Non-pigmented ciliary epithelial cell (primary cell): ENCODE measurements at places on chromosomes 2 and 18.

DNA sequence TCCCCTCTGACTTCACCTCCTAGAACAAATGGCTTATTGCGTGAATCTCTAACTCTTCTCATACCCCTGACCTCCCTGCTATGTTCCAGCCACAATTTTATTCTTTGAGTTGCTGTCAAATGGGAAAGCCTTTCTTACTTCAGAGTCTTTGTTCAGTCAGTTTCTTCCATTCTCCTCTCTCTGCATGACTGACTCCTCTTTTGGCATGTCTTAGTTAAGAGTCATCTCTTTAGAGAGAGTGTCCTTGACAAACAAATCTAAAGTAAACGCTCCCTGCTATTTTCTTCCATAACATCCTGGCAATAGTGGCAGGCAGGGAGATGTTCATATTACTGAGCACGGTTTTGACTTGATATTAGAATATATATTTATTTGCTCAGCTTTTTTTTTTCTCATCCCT, 170.7 kb upstream of the ERBB4 start:
- no peak for DNase-seq

DNA sequence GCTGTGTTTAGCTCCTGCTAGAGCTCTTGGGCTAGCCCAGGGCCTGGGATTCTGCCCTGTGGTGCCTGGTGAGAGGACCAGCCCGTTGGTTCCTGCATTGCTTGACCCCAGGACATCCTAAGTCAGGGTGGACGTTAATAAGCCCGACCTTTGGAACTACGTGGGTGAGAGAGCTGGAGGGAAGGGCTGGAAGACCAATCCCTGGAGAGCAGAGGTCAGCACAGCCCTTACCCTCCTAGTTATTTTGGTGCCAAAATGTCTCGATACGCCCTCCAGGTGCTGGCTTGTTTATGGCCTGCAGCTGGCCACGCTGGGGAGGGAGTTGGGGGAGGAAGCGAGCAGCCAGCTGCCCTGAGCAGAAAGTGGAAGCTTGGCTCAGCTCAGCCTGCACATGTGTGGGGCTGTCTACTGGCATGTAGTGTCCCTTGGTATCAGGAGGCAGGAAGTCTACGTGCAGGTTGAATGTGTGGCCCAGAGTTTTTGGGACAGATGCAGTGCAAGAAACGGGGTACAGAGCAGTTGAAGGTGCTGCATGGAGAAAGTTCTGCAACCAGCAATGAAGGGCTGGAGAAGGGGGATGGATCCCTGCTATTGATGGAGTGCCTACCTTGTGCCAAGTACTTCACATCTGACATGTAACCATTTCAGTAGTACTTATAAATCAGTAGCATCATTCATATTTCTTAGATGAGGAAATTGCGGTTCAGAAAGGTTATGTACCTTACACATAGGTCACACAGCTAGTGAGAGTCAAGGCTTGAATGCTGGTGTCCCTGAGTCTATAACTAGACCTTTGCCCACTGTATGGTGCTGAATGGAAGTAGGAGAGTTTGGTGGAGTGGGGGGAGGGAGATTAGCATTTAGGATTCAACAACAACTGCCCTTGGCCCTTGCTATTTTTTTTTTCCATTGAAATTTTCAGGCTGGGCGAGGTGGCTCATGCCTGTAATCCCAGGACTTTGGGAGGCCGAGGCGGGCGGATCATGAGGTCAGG, 5.0 kb upstream of the DGKD start:
- DNase-seq, result no peak

DNA sequence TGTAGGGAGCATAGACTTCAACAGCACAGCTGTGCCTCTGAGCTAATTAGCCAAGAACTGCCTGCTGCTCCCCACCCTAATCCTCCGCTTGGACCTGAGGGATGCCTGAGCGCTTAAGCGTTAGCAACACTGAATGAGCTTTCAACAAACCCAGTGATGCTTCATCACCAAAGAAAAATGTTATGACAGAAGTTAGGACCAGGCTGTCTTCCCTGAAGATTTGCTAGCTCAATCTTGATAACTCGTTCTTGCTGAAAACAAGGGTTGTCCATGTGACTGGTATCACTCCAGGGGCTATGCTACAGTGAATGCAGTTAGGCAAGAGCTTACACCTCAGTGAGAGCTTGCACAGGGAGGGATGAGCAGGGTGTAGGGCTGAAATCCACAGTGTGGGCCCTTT, 190.7 kb upstream of the SIX2 start:
- DNase-seq, result no peak

DNA sequence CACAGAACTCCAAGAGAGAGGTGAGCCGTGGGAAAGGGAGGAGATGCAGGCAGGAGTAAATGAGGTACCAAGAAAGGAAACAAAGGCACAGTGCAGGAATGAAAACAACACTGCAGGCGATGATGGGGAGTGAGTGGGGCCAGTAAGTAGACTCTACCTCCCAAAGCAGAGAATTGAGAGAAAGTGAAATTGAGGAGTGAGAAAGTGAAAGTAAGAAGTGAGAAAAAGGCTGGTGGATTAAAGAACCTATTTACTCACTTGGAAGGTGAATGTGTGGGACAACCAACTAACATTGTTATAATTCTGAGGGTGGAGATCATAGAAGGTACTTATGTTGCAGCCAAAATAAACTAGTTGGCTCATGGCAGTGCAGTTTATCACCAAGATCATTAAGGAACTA, 193.1 kb upstream of the TMEM200C start:
- no peak for DNase-seq

- no peak for DNase-seq
Measured at GRCh38 chr2:120746144-120746543, 10.5 kb downstream of the GLI2 start.

- no peak for DNase-seq
Measured at GRCh38 chr18:26458526-26459232, 89.7 kb downstream of the KCTD1 start.

DNA sequence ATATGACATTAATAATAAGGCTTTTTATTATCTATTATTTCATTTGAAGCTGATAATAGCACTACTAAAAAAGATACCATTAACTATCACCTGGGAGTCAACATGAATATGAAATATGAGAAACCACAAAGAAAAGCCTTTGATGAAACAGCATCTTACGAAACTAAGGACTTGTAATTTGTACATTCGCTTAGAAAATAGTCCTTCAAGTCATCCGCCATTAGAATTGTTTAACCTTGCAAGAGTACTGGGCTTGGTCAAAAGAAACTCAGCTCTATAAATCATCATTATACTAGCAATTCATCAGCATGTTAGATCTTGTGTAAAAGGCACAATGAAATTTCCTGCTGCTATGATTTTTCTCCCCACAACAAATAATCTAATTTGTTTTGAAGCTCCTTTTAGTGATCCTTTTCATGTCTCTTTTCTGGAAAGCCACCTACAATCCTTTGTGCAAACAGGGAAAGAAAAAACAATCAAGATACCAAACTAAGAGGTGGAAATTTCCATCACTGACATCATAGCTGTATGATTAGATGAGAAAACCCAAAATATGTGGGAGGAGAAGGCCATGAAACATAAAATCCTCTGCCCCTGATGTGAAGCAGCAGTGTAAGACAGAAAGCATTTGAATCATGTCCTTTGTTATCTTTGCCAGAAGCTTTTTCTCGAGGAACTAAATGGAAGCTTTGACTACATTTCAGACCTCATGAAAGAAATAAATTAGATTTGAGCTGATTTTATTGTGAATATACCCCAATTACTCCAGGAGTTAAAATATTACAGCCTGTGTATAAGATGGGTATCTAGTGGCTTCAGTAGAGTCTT, 31.2 kb downstream of the SCN9A start:
- DNase-seq, result peak; percentile 63

DNA sequence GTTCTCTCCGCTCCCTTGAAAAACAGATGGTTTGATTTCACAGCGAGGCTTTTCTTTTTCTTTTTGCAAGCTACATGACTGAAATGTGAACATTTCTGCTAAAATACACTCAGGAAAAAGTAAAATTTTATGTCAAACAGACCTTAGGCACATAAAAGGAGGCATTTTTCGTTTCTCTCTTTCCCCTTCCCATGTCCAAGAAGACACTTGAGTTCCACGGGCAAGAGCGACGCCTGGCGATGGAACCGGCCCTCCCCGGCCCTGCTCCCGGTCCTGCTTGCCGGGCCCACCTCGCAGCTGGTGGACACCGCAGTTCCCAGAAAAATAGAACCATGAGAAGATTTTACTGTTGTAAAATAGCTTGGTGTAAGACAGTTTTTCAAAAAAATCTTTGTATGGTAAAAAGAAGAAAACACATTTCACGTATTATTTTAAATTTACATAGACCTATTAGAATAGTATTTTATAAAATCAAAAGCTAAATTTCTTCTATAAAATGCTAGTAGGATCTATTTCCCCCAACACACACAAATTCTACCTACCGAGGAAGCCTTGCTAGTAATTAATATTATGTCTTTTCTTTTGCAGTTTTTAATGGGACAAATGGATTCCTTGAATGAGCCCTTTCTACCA, 2.3 kb upstream of the ALKAL2 start:
- peak; percentile 34 for DNase-seq

DNA sequence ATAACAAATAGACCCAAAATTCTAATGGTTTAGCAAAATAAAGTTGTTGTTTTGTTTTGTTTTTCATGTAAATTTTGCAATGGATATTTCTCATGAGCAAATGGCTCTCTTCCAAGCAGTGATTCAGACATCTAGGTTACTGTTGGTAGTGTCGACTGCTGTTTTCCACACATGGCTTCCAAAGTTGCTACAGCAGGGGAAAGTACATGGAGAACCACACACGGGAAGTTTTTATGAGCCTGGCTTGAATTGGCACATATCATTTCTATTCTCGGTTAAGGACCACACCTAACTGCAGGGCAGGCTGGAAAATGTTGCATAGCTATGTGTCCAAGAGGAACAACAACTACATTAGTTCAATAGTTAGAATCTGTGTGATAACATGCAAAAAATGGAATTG, 262.1 kb downstream of the GALNT13 start:
- DNase-seq, result no peak

- DNase-seq, result no peak
Measured at GRCh38 chr18:77165503-77166188, 33.1 kb upstream of the MBP start.

DNA sequence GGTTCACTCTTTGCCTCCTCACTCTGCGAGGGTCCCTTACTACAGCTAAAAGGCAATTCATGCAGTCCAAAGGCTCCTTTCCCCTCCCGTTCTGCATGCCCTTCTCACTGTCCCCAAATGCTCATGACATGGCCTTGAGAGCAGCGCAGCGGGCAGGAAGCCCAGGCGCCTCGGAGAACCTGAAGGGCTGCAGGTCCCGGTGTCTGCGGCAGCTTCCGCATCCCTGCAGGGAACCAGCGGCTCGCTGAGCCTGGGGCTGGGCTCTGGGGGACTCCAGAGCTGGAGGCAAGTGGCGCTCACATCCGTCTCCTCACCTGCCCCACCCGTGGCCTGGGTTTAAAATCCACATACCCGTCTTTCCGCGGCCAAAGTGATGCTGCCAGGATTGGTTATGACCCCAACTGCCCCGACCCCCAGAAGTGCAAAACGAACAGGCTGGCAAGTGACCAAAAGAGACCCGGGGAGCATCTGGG, 462 bp upstream of the CIDEA start:
- no peak for DNase-seq

DNA sequence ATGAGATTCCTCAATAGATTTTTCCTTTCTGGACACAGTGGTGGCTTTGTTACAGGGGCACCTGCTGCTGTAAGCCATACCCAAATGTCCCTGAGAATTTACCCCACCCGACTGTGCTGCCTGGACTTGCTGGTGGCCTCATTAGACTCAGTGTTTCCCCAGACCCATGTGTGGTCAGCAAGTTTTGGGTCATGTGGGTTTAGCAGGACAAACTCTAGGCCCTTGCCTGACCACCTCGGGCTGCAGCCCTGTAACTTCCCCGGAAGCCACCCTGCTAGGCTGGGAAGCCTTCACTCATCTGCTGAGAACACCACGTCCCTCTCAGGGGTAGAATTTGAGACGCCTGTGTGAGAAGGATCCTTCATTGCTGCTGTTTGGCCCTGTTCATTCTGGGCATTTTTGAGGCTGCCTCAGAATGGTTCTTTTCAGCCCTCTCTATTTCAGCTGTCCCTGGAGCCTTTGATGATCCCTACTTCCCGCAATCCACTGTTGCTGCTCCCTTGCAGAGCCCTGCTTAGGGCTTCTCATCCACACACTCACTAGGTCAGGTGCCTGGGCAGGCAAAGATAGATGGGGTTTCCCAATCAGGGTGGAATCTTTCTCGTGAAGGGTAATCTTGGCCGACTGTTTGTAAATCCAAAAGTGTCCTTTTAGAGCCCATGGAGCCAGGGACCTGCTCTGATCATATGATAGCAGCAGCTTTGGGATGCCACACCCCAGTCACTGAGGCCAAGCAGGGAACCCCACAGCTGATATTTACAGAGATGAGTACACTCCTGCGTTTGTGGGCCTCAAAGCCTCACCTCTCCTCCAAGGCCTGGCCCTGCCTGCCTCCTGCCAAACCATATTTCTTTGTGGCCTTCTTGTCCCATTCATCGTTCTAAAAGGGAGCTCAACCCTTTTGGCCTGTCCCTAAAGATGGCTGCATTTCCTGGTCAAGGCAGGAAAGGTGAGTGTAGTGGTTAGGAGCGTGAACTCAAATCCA, 6.7 kb downstream of the EHD3 start:
- DNase-seq, result no peak

DNA sequence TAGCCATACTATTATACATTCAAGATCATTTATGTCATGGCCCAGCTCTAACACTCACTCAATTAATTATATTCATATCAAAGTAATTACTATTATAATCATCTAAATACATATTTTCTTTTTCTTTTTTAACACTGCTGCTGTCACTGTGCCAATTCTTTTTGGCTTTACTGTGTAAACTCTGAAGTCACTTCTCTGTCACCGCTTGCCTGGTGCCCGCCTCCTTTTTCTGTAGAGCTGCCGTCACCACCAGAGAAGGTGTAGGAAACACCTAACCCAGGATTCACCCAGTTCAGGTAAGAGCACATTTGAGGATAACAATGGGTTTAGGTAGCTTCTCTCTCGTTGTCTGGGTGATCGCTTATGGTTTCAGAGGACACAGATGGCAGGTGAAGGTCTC, 93.3 kb downstream of the AOX1 start:
- DNase-seq, result no peak

- no peak for DNase-seq
Measured at GRCh38 chr18:79950515-79951341, 725 bp downstream of the SLC66A2 start.

DNA sequence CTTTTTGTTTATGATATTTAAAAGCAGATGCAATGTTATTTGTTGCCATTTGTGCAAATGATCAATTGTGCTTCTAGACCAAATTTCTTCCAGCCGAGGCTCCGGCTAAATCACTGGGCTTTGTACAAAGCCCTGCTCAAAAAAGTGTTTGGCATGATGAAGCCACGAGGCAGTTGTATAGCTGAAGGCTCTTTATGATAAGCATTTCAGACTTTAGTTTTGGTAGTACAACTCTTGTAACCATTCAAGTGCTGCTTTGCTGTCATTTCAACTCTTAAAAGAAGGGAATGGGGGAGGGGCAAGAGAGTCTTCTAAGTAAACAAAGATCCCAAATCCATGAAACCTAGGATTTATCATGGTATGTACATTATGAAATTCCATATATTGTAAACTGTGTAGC, 3.3 kb upstream of the ZNF532 start:
- DNase-seq, result no peak
